ENCODE measurements at places on chromosomes 5 and 9.

DNA sequence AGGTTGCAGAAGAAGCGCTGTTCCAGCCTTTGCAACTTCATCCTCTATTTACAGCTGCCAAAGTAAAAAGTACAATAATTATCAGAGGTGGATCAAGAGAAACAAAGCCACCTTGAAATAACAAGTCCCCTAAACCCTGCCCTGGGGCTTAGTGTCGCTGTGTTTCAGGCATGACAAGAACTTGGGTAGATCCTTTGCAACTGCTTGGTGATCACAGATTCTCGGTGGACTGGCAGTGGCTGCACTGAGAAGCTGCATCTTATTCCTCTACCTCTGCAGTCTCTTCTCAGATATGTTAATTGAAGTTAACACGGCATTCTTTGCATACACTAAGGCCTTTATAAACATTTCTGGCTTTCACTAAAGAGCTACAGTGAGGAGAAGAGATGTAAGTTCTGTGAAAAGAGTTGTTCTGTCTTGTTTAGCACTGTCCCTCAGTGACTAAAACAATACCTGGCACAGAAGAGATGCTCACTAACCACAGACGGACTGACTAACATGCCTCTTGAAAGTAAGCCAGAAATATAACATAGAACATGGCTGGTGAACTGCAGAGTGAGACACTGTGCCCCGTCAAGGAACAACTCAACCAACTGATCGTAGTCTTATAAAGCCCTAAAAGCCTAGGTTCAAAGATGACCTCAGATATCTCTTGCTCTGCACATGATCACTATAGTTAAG, 144.2 kb downstream of the MLLT3 start:
- DNase-seq = peak; percentile 82

DNA sequence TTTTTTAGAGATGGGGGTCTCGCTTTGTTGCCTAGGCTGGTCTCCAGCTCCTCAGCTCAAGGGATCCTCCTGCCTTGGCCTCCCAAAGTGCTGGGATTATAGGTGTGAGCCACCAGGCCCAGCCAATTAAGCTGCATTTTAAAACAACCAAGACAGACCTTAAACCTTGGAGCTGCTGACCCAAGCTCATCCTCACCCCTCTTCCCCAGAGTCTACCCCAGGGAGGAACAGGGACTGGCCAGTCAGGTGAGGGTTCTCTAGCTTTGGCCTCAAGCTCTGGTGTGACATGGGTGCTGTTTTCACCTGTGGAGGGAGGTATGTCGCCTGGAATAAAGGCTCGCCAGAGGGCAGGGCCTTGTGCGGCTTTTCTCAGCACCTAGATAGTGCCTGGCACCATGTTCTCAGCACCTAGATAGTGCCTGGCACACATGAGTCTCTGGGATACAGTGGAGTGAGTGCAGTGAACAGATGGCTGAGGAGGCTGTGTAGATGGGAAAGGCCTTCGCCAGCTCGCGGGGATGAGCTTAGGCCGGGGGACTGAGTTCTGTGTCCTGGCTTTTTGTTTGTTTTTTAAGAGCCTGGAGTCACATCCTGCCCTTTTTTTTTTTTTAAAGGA, 7.4 kb downstream of the CDK9 start:
- no peak for DNase-seq

DNA sequence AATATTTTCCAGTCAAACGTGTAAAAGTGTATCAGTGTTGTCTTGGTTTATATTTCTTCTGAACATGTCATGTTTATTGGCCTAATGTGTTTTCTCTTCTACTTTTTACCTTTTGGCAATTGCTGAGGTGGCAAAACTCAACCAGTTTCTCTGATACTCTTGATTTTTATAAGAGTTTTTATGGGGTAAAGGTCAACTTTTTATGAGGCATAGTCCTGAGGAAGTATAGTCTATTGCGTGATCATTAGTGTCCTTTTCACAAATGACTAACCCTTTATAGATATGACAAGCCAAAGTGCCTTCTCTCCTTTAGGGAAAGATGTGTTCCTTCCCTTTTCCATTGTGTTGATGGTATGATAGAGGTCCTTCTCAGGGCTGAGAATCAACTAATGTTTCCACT, 32.9 kb downstream of the OCLN start:
- no peak for DNase-seq

DNA sequence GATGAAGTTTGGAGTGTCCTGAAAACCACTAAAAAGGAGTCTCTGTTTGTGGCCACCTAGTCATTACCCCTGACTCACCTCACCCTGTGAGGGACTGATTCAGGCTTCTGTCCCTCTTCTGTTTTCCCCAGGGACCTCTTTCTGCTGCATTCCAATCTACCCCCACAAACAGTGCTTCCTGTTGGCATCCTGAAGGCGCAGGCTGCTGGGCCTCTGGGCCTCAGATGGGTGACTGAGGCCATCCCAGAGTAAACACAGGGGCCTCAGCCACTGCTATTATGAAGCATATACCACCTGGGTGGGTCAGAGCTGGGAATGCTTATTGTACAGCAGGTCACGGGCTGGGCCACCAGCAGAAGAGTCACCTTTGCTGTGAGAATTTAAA, 20.0 kb downstream of the MORN5 start:
- no peak for DNase-seq

GRCh38 chr5:150645070-150645700, 4.7 kb downstream of the SYNPO start:
- DNase-seq = no peak

DNA sequence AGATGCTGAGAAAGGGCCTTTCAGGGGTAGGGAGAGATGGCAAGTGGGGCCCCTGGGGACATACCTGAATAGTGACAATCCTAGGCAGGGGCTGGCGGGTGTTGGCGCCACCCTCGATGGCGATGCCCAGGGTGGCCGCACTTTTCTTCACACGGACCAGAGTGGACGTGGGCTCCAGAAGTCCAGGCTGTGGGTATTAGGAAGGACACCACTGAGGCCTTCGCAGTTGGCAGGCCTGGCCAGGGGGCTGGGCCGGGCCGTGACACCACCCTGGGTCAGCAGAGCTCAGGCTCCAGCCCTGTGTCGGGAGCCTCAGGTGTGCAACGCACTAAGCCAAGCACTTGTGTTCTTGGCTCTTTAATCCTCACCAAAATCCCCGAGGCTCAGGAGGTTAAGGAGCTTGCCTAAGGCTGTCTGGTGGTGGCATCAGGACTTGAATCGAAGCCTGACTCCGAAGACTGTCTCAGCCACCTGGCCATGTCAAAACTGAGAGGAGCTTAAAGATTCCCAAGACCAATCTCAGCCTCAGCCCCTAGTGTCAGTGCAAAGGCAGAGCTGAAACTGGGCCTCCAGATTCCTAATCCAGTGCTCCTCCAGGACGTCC, 15.5 kb upstream of the AKNA start:
- no peak for DNase-seq

GRCh38 chr5:10499776-10500175, 58.1 kb downstream of the ROPN1L start:
- DNase-seq = no peak

- no peak for DNase-seq
Measured at GRCh38 chr5:119335261-119335677, 20.6 kb upstream of the TNFAIP8 start.

DNA sequence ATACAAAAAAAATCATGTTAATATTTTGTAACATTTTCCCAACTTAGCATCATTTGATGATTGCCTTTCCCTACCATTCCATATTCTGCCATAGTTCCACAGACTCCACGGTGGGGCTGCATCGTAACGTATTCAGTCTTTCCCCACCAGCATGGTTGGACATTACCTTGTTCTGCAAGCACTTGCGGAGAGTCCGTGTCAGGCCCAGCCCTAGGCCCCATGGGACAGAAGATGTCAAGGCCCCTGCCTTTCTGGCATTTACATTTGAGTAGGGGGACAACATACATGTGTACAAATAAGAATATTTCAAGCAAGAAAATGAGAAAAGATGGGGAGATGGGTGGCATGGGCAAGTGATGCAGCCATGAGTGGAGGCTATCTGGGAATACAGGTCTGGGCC, 8.2 kb upstream of the PHF2 start:
- no peak for DNase-seq

GRCh38 chr5:17190799-17191391, 26.5 kb upstream of the BASP1 start:
- no peak for DNase-seq

DNA sequence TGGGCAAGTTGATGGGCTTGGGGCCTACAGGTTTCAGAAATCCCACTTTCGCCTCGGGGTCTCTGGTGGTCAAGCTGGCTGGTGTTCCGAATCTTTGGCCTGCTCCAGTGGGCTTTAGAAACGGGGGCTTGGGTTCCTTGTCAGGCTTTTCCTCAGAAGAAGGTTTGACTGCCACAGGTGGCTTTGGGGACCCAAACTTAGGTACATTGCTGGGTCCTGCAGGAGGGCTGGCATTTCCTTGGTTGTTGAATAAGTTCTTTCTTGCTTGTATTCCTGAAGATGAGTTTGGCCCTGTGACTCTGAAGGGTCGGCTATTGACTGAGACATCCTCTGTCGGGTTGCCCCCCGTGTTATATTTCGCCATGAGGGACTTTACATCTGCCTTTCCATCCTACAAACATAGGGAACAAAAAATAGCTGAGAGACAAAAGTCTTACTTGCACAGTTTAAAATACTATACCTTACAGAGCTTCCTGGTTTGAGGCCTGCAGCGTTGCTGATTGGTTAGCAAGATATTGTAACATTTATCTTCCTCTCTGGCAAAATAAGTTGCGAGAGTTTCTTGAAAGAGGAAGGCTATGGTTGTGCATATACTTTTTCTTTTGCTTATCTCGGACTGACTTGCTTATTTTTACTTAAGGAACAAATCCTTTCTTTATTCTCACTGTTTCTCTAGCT, 16.6 kb downstream of the FYB1 start:
- no peak for DNase-seq

- no peak for DNase-seq
Measured at GRCh38 chr9:115005322-115005721, 74.9 kb upstream of the TNFSF8 start.

Data from epithelial cell of prostate (primary cell).